ENCODE measurements at places on chromosomes 2 and 18.

DNA sequence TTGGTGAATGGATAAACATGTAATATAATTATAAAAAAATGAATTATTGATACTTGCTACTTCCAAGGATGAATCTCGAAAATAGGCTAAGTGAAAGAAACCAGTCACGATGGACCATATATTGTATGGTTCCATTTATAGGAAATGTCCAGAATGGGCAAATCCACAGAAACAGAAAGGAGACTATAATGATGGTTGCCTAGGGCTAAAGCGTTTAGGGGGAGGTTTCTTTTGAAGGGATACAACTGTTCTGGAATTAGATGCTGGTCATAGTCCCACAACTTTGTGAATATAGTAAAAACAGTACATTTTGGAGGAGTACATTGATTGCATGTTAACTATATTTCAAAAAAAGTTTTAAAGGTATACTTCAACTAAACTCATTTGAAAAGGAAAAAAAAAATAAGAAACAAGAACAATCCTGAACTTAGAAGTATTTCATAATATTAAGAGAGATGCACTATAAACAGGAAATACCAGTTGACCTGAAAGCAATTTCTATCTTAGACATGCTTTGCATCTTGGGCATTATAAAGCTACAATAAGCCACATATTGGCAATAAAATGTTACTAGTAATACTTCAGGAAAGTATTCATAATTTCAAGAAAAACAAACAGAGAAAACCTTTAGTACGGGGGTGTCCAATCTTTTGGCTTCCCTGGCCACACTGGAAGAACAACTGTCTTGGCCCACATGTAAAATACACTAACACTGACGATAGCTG is 130.0 kb downstream of the C2orf74 start:
- DNase-seq: no peak

GRCh38 chr2:191488135-191488534 is 189.8 kb upstream of the NABP1 start:
- DNase-seq: no peak

DNA sequence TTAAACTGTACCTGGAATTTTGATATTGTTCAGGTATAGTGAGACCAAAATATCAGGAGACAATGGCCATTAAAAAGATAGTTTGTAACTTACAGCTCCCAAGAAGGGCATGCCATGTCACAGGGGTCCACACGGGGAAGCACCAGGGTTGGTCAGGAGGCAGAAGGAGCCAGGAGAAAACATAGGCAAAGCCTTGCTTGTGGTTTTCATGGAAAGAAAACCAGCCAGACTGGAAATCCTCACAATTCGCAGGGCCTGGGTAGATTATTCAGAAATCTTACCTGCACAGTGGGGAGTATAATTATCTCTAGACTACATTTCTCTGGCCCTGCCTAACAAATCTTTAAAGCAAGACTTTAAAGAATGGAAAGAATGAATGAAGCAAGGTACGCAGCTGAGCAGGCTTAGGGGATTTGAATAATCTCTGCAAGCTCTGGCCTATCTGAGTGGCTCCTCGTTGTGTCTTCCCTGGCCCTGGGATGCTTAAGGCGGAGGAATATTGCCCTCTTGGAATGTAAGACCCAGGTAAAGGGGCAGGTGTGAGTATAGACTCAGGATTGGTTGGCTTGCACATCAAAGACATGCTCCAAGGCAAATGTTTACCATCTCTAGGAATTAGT is 66.9 kb upstream of the CDC42EP3 start:
- DNase-seq: no peak

DNA sequence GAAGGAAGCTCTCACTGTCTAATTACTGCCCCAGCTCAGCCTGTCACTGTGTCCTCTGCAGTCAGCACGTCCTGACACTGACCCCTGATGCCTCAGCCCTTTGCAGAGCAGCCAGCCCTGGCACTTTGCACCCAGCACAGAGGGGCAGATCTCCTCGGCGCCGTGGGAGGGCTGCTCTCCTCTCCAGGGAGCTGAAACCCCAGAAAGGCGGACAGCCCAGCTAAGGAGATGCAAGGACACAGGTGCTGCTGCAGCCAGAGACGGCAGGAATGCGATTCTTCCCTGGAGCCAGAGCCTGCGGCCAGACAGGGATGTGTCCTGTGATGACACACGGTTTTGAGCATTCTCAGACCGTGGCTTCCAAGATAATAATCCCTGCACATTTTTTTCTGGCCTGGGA is 34.5 kb upstream of the SIX3 start:
- DNase-seq: no peak

Data from CD4-positive, alpha-beta T cell treated with Interleukin-4 for 1 hour (primary cell).